ENCODE measurements at places on chromosomes 4 and X.

DNA sequence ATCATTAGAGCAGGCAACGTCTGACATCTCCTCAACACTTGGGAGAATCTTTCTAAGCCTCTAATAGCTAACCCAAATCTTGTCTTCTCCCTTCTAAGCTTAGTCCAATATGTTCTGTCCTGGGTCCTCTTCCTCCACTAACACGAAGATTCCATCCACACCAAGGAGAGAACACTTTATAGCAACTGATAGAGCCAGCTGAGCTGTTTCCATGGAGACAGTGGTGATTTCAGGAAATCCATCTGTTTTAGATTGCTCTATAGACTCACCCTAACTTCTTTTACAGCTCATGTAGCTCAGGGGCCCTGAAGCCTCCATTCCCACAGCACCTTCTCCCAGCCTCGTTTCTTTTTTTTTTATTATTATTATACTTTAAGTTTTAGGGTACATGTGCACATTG lies 37.4 kb downstream of the SCD5 start:
- peak; percentile 42 for DNase-seq

DNA sequence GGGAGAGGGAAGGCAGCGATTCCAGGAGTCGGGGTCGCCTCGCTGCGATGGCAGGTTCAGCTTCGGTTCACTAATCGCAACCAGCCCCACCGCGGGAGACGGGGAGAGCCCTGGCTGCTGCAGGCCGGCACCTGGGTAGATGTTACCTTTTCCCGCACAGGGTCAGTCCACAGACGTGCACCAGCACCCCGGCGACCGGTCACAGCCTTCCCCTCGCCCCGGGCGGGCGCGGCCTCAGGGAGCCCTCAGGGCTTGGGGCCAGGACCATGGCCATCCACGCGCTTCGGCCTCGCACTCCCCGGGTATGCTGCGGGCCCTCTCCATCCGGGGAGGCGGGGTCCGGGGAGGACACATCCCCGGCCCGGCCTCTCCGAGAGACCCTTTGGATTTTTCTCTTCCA lies 26.1 kb upstream of the EXOC1L start:
- no peak for DNase-seq

GRCh38 chr4:184448821-184449220 lies 25.5 kb downstream of the IRF2 start:
- peak; percentile 9 for DNase-seq

DNA sequence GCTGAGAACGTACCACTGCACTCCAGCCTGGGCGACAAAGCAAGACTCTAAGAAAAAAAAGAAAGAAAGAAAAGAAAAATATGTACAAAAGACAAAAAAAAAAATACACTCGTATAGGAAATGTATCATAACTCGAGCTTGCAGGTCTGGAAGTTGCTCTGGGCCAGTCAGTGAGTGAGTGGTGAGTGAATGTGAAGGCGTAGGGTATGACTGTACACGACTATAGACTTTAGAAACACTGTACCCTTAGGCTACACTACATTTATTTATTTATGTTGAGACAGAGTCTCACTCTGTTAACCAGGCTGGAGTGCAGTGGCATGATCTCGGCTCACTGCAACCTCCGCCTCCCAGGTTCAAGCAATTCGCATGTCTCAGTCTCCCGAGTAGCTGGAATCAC lies 29.4 kb downstream of the EVC2 start:
- peak; percentile 8 for DNase-seq

DNA sequence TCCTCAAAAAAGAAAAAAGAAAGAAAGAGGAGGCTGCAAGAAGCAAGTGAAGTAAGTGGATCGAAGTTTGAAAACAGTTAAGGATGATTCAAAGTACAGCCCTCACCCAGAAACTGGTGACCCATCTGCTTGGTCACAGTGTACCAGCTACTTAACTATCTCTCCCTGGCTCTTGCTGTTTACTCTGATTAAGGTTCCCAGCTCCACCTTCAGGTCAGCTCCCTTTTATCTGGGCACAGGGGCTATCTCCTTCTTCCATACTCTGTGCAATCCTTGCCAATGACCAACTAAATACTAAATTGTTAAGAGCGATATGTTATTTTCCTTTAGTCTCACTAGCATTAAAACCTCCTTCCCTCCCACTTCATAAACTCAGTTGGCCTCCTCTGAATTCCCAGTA lies 81.5 kb upstream of the SMIM10 start:
- no peak for DNase-seq

GRCh38 chrX:63661676-63662075 lies 123.3 kb downstream of the ARHGEF9 start:
- DNase-seq = no peak

- DNase-seq = peak; percentile 57
Observed at GRCh38 chr4:111854494-111855087, 290.7 kb upstream of the FAM241A start.
